BJ (cell line): ENCODE measurements at places on chromosomes 4 and X.

- no peak for DNase-seq
Observed at GRCh38 chr4:84647312-84647884, 64.5 kb downstream of the CDS1 start.

DNA sequence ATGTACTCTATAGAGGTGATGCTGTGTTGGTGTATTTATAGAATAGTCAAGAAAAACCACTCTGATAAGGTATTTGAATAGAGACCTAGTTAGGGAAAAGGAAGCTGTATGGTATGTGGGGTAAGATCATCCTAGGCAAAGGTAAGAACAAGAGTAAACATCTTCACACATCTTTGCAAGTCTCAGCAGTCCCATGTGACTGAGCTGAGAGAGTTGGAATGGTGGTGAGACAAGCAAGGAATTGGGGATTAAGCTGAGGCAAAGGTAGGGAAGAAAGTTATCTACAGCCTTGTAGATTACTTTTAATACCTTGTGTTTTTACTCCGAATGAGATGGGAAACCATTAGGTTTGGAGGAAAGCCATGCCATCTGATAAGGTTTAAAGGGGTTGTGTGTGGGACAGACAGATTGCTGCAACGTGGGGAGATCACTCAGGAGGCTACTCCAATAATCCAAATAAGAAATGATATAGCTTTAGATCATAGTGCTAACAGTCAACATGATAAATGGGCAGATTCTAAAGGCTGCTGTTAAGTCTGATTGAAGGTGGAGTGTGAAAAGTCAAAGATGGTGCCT is 31.7 kb upstream of the MANBA start:
- DNase-seq = no peak

DNA sequence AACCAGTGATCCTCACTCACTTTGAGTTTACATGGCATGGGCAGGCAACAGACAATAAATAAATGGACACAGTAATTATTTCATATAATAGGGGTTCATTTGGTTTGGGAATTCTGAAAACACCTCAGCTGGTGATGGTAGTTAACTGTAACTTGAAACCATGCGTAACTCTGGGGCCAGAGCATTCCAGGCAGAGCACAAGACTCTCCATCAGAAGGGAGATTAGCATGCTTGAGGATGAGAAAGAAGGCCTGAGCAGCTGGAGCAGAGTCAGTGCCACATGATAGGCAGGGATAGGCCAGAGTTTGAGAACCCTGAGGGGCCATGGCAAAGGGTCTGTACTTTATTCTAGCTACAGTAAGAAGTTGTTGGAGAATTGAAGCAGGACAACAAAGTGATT is 56.3 kb upstream of the CXCL8 start:
- no peak for DNase-seq

DNA sequence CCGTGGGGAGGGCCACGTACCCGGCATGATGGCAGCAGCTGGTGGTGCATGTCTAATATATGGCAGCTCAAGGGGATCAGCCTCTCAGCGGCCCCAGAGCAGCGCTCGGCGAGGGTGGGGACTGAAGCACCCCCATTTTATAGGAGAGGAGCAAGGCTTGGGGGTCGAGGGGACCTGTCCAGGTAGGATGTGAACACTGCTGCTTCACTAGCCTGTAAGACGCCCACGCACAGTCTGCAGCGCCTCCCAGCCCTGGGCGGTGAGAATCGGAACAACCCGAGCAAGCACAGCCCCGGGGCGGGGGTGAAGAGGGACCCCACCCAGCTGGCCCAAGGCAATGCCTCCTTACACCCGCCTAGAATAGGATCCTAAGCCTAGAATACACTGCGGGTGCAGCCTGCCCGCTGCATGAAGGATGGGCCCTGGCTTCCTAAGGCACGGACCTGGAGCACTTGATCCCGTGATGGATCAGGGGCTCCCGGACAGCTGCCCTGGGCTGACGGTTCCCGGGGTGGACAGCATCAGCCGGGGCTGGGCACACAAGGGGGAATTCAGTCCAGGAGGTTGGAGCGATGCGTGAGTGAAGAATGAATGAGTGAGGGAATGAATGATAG is 17.6 kb downstream of the ADRA2C start:
- no peak for DNase-seq

- no peak for DNase-seq
Observed at GRCh38 chrX:131067216-131067615, 9.1 kb downstream of the ARHGAP36 start.

- no peak for DNase-seq
Observed at GRCh38 chrX:119071381-119071780, 1.4 kb upstream of the CT47C1 start.

GRCh38 chr4:174230680-174231079 is 52.8 kb downstream of the FBXO8 start:
- no peak for DNase-seq
